NCI-H524 (cell line): ENCODE measurements at places on chromosomes 4 and X.

DNA sequence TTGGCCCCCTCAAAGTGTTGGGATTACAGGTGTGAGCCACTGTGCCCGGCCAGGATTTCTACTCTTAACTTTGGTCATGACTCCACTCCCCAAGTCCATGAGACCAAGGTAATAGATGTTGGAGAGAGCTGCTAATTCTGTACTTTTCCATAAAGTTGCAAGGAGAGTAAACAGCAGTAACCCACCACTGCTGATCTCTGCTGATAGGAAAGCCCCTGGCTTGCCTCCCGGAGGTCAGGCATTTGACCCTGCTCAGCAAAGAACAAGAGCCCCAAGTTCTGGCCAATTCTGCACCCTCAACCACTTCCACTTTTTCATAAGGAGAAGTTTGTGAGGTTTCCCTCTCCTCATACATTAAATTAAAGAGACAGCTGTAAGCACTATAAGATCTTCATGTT, 143.0 kb downstream of the RASL11B start:
- DNase-seq, result no peak

- no peak for DNase-seq
Observed at GRCh38 chr4:37882665-37883296, 8.1 kb upstream of the TBC1D1 start.

GRCh38 chrX:40253771-40254170, 156.0 kb upstream of the BCOR start:
- DNase-seq, result no peak

DNA sequence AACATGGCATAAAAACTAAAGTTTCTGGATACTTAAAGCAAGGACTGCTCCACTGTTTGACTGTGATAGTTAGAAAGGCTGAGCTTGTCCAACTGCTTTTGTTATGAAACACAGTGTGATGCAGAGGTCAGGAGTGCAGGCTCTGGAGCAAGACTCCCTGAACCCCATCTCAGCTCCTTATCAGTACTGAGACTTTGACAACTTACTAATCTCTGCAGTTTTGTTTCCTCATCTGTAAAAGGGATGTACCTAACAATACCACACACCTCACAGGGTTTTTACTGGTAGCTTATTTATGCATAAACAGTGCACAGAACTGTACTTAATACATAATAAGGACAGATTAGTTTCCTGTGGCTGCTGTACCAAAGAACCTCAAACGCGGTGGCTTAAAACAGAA, 804.3 kb downstream of the FSTL5 start:
- DNase-seq, result no peak

GRCh38 chrX:26050099-26050498, 88.0 kb upstream of the MAGEB18 start:
- no peak for DNase-seq
